CMK (cell line): ENCODE measurements at places on chromosomes 5 and 9.

GRCh38 chr9:121674952-121675351 is 23.5 kb downstream of the DAB2IP start:
- DNase-seq = no peak

DNA sequence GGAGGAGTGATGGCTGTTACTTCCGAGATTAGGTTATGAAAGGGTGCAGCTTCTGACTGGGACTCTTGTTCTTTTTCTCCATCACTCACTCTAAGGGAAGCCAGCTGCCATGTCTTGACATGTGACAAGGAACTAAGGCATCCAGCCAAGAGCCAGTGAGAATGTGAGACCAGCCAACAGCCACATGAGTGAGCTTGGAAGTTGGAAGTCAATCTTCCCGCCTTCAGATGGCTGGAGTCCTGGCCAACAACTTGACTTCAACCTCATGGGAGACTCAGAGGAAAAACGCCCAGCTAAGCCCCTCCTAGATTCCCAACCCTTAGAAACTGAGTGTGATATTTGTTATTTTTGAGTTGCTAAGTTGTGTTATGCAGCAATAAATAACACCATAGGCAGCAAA is 201.1 kb downstream of the SNX18 start:
- no peak for DNase-seq

GRCh38 chr9:108257382-108257781 is 598.4 kb downstream of the ACTL7B start:
- no peak for DNase-seq

DNA sequence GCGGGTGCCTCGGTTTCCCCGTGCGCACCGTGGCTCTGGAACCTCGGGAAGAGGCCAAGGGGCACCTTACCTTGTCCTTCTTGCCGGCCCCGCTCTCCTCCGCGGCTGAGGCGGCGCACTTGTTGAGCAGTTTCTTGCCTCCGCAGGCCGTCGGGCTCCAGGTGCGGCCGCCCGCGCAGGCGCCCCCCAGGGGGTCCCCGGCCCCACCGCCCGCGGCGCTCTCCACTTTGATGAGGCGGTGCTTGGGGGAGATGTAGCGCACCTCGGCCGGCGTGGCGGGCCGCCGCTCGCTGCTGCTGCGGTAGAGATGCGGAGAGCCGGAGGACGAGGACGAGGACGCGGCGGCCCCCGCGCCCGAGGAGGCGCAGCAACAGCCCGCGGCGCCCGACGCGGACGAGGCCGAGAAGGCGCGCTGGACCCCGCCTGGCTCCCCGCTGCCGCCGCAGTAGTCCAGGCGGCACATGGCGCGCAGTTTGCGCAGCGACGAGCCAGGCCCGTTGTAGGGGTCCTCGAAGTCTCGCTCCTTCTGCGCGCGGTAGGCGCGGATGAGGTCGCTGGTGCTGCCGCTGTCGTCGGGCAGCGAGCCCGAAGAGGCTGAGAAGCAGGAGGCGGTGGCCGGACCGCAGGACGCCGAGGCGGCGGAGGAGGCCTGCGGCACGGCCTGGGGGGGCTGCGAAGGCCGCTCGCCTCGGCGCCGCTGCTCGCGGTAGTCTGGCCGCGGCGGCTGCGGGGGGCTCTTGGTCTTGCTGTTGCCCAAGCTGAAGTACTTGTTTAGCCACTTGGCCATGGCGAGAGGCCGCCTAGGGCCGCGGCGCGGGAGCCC is 957 bp downstream of the SHB start:
- no peak for DNase-seq

- no peak for DNase-seq
Measured at GRCh38 chr9:134585746-134586706, 55.6 kb upstream of the COL5A1 start.

GRCh38 chr9:88852794-88853193 is 138.5 kb upstream of the S1PR3 start:
- DNase-seq = no peak

DNA sequence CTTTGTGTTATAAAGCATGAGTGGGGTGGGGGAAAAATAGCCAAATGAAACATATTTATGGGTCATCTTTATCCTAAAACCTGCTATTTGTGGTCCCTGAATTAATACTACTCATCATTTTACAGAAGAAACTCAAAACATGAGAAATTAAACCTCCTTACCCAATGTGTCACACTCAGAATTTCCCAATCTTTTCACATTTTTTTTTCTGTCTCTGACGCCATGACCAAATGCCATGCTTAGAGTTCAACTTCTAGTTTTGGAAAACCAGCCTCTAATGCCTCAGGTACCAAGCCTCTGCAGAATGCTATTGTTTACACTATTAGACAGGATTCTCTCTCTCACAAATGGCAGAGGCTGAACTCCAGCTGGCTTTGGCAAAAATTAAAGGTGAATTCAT is 505.5 kb upstream of the WWC1 start:
- DNase-seq = no peak

DNA sequence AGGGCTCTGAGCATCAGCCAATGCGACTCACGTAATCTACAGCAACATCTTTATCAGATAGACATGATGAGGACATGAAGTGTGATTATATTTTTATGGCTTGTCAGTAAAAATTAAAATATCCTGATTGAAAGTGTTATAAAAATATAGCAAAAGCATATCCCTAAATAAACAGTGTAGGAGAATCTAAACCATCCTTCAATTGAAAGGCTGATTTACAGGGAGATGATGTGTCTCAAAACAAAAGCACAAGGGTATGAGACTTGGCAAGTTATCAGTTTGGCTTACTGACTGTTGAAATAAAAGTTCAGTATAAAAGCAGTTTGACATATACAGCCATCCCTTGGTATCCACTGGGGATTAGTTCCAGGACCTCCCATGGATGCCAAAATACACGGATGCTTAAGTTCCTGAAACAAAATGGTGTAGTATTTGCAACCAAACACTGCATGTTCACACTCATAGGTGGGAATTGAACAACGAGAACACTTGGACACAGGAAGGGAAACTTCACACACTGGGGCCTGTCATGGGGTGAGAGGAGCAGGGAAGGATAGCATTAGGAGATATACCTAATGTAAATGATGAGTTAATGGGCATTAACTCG is 149.9 kb upstream of the MAP1B start:
- no peak for DNase-seq

- DNase-seq = no peak
Measured at GRCh38 chr5:104019956-104020355, 457.4 kb upstream of the NUDT12 start.

DNA sequence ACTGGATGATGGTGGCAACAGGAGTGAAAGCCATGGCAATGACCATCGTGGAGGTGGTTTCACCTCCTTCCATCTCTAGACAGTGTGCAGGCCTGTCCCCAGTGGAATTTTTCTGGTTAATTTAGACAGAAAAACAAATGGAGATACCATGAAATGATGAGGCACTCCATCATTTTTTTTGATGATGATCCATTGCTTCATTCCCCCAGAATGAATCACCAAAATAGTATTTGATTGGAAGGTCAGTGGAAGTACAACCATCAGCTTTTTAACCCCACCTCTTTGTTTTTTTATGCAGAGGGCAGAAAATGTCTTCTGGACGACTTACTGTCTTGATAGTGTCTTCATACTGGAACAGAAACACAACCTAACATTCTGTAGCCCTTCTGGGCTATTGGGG is 42.6 kb upstream of the ADRA1B start:
- no peak for DNase-seq

DNA sequence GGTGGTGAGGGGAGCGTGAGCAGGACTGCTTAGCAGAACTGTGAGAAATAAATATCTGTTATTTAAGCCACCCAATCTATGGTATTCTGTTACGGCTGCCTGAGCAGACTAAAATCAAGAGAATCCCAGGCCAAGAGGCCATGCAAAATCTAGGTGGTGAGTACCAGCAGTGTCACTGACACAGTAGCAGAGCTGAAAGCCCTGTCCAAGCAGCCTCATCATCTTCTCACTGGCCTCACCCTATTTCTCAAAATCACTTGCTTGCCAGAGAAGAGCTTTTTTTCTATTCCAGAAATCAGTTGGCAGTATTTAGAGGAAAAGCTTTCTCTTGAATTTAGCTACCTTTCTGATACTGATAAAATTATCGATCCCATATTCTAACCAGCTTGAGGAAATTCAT is 68.0 kb downstream of the RETREG1 start:
- no peak for DNase-seq

DNA sequence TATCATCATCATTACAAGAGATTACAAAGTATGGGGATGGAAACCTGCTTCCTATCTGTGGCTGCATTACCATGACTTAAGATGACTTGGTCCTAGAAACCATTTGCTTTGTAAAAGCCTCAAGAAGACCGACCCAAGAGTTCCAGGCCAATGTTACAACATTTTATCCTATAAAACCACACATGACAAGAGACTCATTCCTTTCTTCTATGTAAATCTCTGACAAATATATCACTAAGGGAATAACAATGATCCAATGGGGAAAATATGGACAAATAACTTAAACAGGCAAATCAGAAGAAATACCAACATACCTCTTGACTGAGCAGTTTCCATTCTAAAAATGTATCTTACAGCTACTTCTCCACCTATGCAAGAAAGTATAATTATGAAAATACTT is 44.3 kb upstream of the VPS13A start:
- no peak for DNase-seq

GRCh38 chr9:130244548-130245165 is 20.9 kb upstream of the HMCN2 start:
- no peak for DNase-seq

DNA sequence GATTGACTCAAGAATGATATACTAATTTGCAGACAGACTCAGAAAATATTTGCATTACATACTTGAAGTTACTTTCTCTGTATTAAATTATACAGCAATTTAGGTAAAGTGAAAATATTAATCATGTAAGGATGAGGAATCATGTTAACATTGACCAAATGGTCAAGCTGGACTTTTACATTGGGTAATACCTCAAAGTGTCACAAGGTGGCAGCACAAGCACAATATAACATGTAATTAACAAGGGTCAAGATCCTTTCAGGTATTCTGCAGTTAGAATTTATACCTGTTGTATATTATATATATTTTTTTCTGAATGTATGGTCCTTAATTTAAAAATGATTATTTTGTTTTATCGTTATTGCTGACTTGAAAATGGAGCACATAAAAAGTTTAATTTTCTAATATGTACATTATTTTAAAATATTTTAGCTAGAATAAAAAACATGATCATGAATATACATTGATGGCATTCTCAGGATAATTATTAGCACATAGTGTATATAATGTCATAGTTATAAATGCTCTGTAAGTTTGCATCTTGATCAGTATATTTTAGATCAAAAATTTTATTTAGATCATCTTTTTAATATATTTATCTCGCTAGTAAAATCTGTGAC is 8.6 kb downstream of the HAPLN1 start:
- DNase-seq = no peak

GRCh38 chr5:10632110-10632761 is 68.4 kb downstream of the ANKRD33B start:
- no peak for DNase-seq

DNA sequence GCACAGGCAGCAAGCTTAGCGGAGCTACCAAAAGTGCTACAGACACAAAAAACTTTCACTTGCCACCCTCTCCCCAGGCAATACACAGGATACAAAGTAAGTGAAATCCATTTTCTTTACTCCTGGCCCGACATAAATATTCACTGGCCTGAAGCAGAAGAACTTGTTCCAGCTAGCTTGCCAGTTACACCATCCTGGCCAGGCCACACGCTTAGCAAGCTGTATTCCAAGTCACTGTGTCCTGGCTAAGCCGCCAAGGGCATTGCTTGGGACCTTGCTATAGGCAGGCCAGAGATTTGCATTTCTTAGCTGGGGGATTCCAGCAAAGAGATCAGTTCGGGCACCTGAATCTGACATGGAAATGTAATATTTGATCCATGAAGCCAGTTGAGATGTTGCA is 71.0 kb upstream of the SLC1A3 start:
- DNase-seq = no peak

DNA sequence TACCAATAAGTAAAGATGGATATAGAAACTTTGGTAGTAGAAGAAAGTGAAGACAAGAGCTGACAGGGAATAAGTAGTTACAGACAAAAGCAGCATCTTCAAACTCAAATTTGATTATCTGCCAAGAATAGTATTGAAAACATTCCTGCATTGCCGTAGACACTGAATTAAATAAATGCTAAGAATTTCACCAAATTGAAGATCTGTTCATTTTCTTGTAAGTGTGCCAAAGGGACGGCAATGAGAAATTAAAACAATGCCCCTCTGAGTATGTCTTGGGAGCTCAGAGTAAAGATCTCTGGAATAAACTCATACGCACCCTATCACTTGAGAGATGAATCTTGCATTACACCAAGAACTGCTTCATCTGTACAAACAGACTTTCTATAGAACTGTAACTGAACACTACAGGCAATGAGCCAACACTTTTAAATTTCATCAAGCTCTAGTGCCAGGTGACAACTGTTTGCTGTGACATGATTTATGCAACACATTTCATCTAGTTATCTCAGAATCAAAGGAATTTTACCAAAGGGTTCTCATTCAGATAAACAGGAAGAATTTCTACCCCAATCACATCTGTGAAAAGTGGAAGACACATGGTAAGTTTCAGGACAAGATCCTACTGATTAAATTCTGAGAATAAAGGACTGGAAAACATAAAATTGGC is 66.9 kb downstream of the RFX3 start:
- DNase-seq = no peak

- DNase-seq = no peak
Measured at GRCh38 chr9:98037357-98037756, 19.2 kb upstream of the NANS start.

DNA sequence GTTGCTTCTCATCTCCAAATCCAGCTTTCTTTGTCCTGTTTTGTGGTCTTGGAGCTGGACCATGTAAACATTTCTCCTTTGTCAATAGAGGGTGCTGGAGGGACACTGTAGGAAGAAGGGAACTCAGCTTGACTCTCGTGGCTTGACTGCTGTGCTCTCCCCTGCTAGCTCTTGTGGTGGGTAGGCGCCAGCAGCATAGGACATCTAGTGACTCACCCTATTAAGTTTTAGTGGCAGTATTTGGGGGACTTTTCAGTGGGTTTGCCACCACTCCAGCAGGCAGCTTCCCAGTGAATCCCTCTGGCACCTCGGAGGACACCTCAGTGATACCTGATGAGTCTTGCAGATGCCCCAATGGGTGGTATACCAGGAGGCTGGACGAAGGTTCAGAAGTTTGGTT is 97.8 kb downstream of the TSSK1B start:
- DNase-seq = no peak

DNA sequence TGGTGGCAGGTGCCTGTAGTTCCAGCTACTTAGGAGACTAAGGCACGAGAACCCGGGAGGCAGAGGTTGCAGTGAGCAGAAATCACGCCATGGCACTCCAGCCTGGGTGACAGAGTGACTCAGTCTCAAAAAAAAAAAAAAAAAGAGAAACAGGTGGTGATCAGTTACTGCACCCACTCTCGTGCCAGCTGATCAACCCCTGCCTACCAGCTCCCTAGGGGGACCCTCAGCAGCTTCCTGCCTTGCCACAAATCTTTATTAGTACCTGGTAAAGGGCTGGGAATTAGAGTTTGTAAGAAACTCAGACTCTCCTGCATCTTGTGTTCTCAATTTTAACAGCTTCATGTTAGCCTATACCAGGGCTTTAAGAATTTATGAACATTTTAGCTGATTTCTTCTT is 914.9 kb downstream of the EFNA5 start:
- DNase-seq = no peak

DNA sequence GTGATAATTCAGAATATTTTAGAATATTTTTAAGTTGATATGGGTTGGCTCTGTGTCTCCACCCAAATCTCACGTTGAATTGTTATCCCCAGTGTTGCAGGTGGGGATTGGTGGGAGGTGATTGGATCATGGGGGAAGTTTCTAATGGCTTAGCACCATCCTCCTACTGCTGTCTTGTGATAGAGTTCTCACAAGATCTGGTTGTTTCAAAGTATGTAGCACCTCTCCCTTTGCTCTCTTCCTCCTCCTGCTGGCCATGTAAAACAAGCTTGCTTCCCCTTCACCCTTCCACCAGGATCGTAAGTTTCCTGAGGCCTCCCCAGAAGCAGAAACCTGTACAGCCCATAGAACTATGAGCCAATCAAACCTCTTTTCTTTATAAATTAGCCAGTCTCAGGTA is 214.6 kb upstream of the C9orf72 start:
- no peak for DNase-seq
